ENCODE measurements at places on chromosomes 2 and 18.

- DNase-seq = no peak
Measured at GRCh38 chr18:47917923-47918610, 12.4 kb downstream of the SMAD2 start.

GRCh38 chr2:111061191-111061590 is 59.5 kb upstream of the BCL2L11 start:
- DNase-seq = no peak

DNA sequence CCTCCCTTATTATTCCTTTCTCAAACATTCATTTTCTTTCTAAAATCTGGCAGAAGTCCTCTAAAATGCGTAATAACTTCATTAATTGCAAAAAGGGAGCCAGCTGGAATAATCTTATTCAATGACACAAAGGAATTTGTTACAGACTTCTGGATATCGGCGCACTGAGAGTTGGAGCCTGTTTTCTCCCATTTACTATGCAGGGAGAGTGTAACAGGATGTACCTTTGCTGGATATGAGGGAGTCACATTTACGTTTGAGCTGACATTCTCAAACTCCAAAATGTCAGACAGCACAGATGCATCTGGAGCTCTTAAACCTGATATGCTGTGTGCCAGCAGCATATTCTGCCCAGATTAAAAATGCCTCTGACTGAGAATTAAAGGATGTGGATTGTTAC is 275.3 kb downstream of the TMX3 start:
- no peak for DNase-seq

DNA sequence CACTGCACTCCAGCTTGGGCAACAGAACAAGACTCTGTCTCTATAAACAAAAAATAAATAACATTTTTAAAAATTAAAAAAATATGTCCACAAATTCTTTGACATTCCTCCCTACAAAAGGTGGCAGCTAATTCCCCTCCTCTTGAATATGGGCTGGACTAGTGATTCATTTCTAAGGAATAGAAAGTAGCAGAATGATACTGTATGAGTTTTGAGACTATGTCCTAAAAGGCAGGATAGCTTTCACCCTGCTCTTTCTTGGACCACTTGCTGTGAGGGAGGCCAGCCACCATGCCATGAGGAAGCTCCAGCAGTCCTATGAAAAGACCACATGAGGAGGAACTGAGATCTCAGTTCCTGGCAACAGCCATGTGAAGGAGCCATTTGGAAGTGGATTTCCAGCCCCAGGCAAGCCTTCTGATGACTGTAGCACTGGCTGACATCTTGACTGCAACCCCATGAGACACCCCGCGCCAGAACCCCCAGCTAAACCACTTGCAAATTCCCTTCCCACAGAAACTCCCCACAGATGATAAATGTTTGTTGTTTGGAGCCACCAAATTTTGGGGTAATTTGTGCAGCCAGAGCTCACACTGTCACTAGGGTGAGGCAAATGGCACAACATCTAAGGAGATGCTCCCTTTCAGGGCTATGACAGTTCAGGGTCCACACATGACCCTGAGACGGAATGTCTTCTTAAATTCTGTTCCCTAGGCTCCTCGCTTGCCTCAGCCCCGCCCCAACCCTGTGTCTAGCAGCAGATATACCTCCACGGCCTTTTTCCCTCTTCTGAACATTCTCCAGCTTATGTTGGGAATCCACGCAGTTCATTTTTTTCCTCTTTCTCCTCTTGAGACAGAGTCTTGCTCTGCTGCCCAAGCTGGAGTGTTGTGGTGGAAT is 17.1 kb upstream of the ATOH8 start:
- no peak for DNase-seq

- no peak for DNase-seq
Measured at GRCh38 chr18:61955644-61956043, 62.8 kb upstream of the RNF152 start.

GRCh38 chr2:206375956-206376355 is 67.4 kb upstream of the ADAM23 start:
- DNase-seq = no peak

GRCh38 chr2:118371515-118371914 is 283.2 kb downstream of the INSIG2 start:
- peak; percentile 2 for DNase-seq

DNA sequence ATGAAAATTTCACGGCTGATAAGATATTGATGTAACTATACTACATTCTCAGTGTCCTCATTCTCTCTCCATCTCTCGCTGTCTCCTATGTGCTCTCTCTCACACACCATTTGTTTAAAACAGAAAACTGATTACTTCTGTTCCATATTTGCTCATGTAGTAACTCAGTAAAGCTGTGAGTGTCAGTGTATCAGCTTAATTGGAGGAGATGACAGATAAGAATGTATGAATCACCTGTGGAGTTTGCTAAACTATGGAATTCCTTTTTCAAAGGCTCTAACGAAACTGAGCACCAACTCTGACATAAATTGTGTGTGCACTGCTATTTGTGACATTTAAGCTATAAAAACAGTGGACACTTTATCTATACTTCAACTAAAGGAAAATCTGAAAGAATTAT is 1080.0 kb downstream of the DSC3 start:
- no peak for DNase-seq

DNA sequence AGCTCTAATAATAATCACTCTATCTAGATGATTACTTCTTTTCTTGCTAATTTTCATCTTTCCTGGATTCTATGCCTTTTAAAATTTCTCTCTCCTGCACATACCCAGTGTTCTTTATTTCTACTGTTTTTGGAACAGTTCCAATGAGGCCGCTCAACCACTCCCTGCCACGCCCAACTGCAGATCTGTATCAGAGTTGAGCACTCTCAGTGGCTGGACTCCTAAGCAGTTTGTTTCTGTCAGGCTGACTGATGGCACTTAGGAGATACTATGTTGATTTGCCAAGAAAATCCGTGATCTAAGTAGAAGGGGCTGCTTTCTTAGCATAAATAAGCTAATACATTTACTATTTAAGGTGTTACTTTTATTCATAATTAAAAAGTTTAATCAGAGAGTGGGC is 192.8 kb downstream of the ARHGAP15 start:
- peak; percentile 43 for DNase-seq

DNA sequence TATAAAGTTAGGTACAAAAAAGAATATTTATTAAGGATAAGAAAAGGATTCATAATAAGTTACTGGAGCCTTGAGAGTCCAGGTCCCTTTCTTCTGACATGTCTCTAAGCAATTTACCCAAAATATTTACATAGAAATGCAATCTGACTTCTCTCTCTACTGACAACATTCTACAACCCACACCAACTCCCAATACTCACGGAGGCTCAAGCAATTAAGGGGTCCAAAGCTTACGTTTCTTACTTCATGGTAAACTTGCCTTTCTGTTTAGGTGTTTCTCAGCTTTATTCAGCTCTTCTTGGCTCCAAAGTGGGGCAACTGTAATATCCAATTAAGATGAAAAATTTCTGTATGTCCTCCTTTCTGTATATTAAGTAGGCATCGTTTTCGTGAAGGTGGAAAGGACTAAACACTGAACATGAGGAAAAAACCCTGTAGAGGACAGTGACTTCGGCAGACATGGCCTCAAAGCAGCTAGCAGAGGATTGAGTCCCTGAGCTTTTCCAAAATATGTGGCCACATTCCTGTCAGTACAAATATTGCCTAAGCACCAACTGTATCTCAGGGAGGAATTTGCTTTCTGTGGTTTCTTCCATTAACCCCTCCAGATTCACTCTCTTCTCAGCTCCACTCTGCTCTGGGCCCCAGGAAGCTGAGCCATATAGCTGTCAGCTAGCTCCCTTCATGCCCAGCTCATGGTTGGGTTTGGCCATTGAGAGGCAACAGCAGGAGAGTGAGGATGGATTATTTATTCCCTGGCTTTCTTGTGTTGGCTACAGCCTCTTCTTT is 67.9 kb upstream of the GLS start:
- DNase-seq = no peak

DNA sequence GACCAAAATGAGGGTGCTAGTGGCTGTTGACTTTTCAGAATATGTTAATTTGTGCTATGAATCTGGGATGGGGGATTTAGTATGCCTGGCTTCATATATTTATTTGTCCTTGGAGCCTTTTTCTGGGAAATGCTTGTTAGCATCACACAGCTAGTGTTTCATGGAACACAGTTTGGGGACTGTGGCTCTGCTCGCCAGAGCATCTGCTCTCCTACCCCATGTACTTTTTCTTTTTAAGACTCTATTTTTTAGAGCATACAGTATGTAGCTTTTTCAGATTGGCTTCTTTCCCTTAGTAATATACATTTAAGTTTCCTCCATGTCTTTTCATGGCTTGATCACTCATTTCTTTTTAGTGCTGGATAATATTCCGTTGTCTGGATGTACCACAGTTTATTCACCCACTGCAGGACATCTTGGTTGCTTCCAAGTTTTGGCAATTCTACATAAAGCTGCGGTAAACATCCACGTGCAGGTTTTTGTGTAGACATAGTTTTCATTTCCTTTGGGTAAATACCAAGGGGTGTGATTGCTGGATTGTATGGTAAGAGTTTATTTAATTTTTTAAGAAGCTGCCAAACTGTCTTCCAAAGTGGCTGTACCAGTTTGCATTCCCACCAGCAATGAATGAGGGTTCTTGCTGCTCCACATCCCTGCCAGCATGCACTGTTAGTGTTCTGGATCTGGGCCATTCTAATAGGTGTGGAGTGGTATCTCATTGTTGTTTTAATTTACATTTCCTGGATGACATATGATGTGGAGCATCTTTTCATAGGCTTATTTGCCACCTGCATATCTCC is 44.1 kb downstream of the EFR3B start:
- DNase-seq = no peak

DNA sequence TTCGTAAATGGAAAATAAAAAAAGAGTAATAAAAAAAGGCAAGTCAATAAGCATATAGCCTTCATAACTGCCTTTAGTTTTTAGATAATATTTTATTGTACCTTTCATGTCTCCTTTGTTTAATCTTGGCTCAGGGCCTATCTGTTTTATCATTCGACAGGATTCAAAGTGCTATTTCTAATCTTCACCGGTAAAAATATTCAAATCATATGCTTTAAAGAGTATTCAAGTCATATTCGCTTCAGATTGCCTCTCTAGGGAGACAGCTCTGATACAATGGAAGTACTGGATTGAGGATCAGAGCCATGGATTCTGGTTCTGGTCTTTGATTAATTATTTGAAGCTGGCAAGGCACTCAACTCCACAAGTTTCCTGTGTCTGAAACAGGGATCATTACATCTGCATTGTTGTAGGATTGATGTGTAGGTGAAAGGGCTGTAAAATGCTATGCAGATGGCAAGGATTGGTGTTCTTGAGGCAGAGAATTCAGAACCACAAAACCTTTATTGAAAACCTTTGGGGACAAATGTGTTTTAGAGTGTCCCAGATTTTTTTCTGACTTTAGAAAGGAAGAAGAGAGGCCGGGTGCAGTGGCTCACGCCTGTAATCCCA is 84.3 kb upstream of the RAPH1 start:
- no peak for DNase-seq

GRCh38 chr2:200703127-200703925 is 108.4 kb upstream of the BZW1 start:
- peak; percentile 57 for DNase-seq

DNA sequence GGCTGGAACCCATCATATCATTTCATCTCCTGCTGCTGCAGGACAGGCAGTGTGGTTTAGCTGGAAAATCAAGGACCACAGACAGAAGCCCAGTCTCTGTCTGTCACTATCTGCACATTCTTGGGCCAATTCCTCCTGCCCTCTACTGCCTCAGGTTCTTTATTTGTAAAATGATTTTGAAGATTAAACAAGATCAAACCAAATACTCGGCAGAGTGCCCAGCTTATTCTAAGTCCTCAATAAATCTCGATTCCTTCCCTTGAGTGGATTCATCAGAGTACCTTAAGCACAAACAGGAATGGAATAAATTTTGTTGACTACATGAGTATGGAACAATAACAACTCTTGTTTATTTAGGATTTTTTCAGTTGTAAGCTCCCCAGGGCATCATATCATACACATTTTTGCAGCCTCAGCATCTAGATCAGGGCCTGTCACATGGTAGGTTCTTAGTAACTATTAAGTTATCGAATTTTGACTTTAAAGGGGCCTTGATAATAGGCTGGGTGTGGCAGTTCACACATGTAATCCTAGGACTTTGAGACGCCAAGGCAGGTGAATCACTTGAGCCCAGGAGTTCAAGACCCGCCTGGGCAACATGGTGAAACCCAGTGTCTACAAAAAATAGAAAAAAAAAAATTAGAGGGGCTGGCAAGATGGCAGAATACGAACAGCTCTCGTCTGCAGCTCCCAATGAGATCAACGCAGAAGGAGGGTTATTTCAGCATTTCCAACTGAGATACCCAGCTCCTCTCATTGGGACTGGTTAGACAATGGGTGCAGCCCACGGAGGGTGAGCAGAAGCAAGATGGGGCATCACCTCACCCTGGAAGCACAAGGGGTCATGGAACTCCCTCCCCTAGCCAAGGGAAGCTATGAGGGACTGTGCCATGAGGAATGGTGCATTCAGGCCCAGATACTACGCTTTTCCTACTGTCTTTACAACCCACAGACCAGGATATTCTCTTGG is 11.1 kb downstream of the RHOB start:
- no peak for DNase-seq

GRCh38 chr2:1598041-1598710 is 146.1 kb downstream of the PXDN start:
- no peak for DNase-seq

DNA sequence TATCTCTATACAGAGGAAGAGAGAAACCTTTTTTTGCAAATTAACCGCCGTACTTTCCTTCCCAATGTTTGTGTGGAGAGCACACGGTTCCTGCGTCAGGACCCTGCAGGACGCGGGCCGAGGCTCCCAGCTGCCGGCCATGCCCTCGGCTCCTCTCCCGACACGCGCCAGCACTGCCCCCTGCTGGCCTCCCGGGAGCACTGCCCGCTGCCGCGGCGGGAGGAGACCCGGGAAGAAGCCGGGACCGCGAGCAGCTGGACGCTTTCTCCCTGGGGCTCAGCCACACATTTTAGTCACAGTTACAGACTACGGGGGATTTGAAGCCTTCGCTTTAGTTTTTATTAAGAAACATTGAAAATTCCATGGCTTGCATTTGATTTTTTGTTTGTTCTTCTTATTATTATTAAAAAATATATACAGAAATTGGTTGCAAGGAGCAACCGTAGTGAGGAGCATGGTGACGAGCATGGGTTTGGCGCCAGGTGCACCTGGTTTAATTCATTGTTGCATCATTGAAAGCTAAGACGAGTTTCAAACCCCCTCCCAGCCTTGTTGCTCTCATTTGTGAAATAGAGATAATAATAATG is 401.2 kb downstream of the GALR1 start:
- no peak for DNase-seq

GRCh38 chr2:160472839-160473251 is 20.8 kb downstream of the RBMS1 start:
- DNase-seq = no peak
